Stimulated activated CD8-positive, alpha-beta memory T cell treated with anti-CD3 and anti-CD28 coated beads, Interleukin-15, amount 100 ng/mL, for 4 hours (primary cell): ENCODE measurements at places on chromosomes 2 and 18.

GRCh38 chr2:55157474-55157884 is 74.6 kb downstream of the CLHC1 start:
- no peak for DNase-seq

DNA sequence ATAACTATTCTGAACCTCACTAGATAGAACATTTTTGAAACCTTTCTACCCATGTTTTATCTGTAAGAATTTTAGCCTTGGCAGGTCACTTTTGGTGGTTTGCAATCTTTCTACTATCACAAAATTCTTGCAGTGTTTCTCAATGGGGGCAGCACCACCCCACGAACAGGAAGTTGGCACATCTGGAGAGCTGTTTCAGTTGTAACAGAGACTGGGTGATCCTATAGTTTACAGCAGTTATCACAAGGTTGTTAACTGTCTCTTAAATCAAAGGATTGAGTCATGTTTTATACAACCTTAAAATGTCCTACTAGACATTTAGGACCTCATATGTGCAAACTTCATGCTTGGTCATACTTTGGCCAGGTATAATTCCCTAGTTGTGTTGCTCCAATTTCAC is 829.2 kb downstream of the ERBB4 start:
- no peak for DNase-seq

DNA sequence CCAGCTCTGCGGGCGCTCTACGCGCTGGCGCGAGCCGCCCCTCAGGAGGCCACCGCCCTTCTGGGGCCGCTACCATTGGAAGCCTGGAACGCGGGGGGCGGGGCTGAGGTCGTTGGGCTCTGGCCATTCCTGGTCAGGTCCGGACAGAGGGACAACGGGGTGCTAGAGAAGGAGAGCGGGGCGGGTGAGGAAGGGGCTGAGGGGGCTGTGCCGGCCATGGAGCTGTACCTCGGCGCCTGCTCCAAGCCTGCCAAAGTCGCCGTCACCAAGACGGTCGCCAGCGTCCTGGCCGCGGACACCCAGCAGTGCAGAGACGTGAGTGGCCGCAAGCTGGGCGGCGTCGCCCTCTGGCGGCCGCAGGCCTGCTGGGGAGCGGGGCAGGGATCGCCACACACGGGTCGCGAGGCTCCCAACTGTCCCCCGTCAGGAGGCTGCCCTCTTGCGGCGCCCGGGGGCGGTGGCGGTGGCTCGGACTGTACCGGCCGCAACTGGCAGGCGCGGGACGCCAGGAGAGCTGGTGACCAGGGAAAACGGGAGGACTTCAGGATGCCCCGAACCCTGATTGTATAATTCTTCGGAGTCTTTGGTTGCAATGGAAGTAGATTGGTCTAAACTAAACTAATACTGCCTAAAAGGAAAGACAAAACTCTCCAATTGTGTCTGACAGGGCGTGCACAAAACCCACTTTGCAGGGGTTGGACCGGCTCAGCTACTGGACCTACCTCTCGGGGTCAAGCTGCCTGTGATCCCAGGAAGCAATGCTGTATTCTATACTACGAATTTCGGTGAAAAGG is at the start of gene FSIP2:
Gene FSIP2, plus strand, starts transcription at position 126 of the 794 bp plus-strand sequence. Its CDS starts 91 bp downstream, at position 217.
- no peak for DNase-seq

DNA sequence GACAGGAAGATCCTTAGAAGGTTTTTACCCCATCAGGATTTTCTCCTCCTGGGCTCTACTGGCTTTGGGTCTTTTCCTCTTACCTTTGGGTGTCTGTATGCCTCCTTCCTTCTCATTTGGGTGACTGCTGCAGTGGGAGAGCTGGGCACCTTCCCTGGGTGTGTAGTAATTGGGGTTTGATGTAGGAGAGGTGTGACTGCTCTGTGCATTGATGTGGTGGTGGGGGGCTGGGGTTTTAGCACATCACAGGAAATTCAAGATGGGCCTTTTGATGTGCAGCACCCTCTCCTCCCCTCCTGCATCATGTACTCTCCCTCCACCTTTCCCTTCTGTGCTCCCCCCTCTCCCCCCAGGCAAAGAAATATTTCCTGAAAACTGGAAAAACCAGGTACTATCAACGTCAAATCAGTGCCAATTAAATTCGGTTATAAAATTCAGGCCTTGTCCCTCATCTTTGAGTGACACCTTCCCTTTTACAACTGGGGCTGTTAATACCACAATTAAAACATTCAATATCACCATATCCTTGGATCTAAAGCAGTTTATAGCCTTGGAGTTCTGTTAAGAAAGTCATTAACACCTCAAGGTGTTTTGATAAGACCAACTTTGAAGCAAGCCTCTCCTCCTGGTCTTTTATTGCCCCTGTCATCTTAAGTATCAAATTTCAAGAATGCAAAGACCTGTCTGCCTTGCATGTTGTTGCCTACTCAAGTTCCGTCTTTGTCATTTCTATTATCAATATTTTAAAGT is 23.3 kb downstream of the EDAR start:
- DNase-seq: no peak

DNA sequence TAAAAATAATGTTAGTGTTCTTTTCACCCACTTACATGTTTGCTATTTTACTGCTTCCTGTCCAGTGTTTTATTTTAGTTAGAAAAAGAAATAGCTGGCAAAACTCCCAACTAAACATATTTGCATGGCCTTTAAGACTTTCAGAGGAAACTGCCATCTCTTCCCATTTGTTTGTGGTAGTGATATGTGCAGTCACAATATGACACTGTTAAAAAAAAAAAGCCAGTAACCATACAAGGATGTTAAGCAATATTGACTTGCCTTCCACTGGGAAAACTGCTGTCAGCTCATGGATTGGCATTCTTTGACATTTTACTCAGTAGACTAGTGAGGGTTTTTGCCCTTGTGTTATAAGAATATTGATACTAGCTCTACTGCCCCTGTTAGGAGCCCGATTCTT is 29.1 kb downstream of the XIRP2 start:
- no peak for DNase-seq

DNA sequence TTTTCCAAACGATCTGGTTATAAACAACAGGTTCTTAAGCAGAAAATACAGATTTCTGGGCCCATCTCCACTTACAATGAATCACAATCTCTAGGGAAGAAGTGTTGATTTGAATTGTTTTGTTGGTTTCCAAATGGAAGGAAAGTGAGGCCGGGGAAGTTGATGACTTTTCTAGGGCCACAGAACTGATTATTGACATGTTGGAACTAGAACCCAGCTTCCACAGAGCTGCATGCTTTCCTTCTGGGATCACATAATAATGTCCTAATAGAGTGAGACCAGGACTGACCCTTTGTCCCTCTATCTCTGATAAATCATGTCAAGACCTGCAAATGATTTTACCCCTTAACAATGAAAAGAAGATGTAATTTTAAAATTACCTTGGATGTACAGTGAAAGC is 332.2 kb downstream of the OSR1 start:
- DNase-seq: no peak

- DNase-seq: no peak
Observed at GRCh38 chr18:71529703-71530303, 1014.3 kb downstream of the CBLN2 start.

- no peak for DNase-seq
Observed at GRCh38 chr2:61736953-61737352, 116.9 kb downstream of the FAM161A start.

- DNase-seq: no peak
Observed at GRCh38 chr18:75172299-75173124, 36.4 kb downstream of the PTGR3 start.

GRCh38 chr2:17646081-17646554 is 105.6 kb downstream of the VSNL1 start:
- DNase-seq: no peak

GRCh38 chr2:191836853-191837769 is 9.8 kb downstream of the CAVIN2 start:
- no peak for DNase-seq

GRCh38 chr2:216555274-216555673 is 56.6 kb downstream of the RPL37A start:
- DNase-seq: no peak

DNA sequence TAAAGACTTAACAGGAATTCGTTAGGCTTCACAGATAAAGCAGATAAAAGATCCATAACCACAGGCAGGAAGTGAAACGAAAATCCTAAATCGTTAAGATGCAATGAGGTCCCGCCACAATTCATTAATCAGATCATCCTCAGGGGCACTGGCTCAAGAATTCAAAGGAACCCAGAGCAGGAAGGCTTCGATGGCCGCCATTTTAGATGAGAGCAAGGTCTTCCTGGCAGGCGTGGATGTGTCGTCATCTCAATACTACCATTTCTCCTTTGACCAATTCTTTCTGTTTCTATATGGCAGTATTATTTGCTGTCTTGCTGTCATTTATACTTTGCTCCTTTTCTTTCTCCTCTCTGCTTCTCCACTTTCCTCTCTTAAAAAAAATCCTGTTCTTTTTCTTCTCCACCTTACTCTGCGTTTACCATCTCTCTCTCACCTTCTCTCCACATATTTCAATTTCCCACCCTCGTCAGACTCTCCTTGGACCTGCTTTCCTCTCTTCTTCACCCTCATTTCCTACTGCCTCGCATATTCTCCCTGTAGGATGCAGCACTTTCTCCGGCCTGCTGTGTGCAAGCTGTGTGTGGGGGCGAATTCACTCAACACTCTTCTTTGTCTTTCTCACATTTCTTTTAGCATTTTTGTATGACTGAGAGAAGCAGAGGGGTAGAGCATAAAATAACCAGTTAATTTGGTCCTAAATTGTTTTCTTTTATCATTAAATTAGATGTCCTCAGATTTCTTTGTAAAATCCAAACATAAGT is 35.1 kb upstream of the LHCGR start:
- DNase-seq: no peak

DNA sequence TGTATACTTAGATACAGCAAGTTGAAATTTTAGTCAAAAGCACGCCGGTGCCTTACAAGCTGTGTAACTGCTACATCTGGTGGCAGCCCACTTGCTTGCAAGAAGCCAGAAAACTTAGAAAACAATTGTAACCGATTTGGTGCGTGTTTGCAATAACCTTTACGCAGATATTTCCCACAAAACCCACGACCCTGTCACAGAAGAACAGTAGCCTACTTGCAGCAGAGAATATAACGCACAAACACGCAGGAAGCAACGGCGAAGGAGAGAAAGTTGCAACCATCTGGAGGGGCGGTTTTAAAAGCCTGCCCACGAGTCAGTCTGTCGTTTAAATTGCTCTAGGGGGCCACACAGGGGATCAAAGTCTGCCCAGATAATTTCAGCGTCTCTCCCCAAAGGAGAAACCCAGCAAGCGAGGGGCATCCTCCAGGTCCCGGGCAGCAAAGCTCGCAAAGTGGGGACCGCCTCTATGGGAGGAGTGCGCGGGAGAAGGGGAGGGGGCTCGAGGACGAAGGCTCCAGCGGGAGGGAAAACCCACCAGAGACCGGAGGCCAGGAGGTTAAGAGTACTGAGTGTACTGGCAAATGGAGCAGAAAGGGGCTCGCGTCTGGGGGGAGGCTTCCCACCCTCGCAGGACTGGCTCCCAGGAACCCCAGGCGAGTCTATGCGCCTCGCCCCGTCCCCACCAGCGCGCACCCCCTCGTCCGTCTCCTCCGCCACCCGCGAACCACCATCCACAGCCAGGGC is 1.1 kb downstream of the TLK1 start:
- DNase-seq: peak; percentile 23

GRCh38 chr2:239433777-239434403 is 33.1 kb upstream of the HDAC4 start:
- no peak for DNase-seq

GRCh38 chr18:28204154-28204553 is 27.2 kb upstream of the CDH2 start:
- DNase-seq: no peak
